ENCODE measurements at places on chromosomes 6 and 20.

GRCh38 chr6:5108068-5108467 lies 22.9 kb downstream of the PPP1R3G start:
- no peak for DNase-seq

DNA sequence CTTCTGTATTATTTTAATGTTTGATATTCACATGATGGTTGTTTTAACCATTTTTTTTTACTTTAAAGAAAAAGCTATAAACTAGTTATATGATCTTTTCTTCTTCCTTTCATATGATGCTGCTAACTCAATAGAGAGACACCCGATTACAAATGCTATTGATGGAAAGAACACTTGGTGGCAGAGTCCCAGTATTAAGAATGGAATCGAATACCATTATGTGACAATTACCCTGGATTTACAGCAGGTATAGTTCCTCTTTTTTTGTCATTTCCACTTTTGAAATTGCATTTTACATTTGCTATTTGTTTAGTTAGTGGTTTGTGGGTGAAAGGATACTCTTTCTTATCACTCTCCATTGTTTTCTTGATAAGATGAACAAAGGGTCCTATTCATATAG lies 176.7 kb downstream of the LAMA2 start:
- DNase-seq: no peak

GRCh38 chr6:110509617-110510241 lies 33.3 kb upstream of the SLC22A16 start:
- DNase-seq: peak; percentile 85

DNA sequence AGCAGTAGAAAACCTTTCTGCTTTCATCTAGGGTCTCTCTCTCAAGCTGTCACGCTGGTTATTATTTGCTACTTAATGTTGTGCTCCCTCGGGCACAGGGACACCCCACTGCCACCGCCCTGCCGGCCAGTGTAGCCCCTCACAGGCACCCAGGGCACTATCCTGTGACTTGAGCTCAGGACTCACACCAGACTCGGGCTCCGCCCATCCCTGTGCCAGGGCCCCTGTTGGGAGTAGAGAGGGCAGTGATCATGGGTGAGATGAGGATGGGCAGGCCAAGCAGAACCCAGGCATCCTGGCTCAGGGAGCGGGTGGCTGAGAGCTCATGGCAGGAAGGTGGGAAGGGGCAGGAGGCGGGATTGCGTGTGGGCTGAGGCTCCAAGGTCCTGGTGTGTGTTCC lies 371.9 kb downstream of the ZFAND3 start:
- DNase-seq: no peak

DNA sequence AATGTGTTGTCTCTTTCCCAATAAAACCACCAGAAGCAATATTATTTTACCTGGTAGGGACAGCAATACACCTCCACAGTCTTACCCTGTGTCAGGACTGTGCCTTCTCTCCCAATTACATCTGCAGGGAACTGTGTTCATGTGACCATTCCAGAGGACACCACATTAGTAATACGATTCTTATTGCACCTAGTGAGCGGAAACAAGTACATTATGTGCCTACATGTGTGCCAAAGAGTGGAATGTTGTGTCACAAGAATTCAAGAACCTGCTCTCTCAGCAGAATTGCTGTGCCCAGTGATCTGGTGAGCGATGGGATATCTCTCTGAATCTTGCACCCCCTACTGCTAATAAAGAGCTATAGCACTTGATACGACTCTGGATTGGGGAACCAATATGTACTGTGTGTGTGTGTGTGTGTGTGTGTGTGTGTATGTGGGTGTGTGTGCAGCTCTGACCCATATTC lies 57.4 kb upstream of the FOXC1 start:
- peak; percentile 46 for DNase-seq

- no peak for DNase-seq
These were observed 2.1 kb downstream of the TAAR5 start for GRCh38 chr6:132587424-132587823.

DNA sequence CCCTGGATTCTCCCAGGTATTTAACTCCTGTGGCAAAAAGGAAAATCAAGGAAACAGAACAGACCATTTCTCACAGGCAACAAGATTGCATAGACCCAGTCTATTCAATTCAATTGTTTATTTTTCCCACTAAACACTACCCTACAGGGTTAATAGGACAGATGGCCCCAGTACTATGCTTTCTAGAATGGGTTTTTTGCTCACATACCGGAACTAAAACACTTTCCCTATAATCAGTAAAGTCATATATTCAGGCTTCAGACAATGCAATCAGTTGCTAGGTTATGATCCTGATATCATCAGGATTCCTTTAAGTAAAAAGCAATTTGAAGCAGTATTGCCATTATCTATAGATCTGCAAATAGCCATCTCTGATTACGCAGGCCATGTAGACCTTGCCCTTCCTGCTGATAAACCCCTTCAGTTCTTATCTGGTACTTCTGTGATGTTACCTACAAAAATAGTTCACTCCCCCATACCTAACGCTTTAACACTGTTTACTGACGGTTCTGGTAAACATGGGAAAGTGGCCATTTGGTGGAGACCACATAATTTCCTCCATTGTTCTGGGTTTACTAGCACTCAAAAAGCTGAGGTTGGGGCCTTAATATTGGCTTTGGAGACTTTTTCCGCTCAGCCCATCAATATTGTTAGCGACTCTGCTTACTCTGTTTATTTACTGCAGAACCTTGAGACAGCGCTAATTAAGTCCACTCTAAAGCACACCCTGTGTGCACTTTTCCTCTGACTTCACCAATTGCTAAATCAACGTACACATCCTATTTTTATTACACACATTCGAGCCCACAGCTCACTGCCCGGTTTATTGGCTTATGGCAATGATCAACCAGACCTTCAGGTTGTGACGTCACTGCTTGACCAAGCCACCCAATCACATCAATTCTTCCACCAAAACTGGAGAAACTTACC lies 666.0 kb downstream of the PHF3 start:
- no peak for DNase-seq

DNA sequence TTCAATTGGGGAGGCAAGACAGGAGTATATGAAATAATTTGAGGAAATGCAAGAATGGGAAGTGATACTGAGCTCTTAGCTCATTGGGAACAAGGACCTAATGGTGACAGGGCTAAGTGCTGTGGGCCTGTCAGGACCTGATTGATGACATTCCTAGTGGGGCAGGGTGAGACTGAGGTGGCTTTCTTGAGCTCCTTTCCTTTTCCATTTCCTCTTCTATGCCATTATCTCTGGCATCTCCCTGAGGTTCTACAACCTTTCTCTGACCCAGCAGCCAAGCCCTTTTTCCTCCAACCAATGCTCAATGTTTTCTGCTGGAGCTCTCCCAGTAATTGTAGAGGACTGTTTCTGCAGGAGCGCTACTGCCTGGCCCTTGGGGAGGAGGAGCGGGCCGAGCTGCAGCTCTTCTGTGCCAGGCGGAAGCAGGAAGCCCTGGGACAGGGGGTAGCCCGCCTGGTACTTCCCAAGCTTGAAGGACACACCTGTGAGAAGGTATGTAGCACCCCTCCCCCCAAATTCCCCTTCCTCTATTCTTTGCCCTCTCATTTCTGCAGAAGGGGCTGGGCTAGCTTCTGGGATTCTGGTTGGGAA lies 2.8 kb upstream of the TOMM6 start:
- DNase-seq: no peak

DNA sequence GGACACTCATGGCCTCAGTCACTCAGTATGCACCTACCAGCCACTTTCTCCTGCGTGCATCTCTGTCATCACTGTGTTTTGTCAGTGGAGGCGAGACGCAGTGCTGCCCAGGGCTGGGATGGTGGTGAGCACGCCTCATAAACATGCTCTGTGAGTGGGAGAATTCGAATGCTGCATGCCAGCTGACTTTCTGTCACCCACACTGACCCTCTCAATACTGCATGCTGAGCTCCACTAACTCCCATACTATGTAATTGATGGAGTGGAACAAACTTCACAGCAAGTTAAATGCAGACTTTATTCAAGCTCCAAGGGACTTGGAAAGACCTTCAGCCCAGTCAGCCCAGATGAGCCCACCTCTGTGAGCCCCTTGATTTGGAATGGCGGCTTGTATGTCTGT lies 22.7 kb upstream of the GGTLC1 start:
- DNase-seq: no peak

- DNase-seq: peak; percentile 36
These were observed at the start of gene FAM162B for GRCh38 chr6:116764961-116765841. FAM162B (minus strand) TSS chr6:116765719; CDS start chr6:116765576, 143 bp downstream.

DNA sequence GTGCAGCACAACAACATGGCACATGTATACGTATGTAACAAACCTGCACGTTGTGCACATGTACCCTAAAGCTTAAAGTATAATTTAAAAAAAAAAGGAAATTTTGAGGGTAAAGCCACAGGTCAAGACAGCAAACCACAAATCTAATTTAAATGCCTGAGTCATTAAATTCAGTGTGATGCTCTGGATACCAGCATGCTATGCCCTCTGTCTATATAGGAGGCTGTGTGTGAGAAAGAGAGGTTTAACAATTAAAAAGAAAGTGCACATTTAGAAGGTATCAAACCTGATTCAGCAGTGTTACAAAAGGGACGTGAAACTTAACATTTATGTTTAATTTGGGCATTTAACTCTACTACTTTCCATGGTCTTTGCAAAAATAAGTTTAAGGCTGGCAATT lies 276.3 kb downstream of the ADGRB3 start:
- DNase-seq: no peak

- no peak for DNase-seq
These were observed 435 bp downstream of the ZSWIM3 start for GRCh38 chr20:45857882-45858216.

DNA sequence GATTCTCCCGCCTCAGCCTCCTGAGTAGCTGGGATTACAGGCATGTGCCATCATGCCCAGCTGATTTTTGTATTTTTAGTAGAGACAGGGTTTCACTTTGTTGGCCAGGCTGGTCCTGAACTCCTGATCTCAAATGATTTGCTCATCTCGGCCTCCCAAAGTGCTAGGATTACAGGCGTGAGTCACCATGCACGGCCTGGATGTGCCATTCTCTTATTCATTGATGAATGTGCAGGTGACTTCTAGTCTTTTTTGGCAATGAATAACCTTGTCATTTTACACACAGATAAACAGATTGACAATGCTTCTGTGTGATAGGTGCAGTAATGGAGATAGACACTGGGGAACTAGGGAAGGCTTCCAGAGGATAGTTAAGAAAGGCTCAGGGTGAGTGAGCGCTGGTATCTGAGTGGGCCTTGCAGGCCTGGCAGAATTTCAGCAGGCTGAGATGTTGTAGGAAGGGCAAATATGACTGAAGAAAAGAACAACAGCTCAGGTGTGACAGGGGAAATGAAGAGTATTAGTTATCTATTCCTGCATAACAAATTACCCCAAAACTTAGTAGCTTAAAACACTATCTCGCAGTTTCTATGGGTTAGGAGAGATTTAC lies 23.3 kb downstream of the PPARD start:
- DNase-seq: no peak

- DNase-seq: no peak
These were observed 3.3 kb upstream of the APMAP start for GRCh38 chr20:24995741-24996448.

GRCh38 chr20:30506100-30506499 lies 751.4 kb upstream of the DEFB115 start:
- no peak for DNase-seq

DNA sequence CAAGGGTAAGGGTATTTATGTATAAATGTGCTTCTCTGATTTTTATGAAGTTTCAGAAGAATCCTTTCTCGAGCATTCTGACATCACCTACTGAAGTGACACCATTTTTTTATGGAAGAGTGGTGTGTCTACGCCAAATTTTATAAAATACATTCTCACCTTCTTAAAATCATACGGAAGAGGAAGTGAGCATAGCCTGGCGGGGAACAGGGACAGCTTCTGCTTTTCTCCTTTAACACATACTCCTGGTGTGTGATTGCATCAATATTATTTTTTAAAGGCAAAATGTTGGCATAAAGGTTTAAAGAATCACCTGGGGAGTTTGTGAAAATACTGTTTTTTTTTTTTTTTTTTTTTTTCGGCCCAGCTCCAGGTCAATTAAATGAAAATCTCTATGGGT lies 733.6 kb upstream of the MAN1A1 start:
- DNase-seq: no peak

- DNase-seq: no peak
These were observed 56.5 kb downstream of the ANKRD60 start for GRCh38 chr20:58171796-58172425.

DNA sequence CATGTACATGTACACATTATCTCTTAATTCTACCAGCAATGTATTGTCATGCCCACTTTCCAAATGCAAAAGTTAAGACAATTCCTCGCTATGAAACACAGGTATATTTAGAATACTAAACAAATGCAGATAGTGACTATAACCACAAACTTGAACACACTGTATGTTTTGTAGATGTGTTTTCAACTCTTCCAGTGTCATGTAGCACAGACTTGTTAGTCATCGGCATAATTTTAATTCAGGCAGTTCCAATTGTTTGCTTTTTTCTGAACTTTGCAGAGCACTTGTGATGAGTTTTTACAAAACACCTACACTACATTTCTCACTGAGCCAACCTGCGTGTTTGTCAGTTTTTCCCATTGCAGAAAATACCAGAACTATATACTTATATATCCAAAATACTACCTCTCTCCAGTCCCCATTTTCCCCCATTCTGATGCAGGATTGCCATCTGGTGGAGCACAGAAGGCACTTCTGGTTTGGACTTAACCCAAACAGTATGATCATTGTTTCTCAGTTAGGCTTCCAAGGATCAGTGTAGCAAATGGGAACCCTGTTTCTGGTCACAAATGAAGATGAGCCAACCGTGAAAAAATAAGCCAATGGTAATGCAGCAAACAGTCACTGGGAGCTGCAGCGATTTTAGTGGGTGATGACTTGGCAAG lies 143.4 kb downstream of the ADGRB3 start:
- no peak for DNase-seq

- DNase-seq: no peak
These were observed 187.7 kb downstream of the AIG1 start for GRCh38 chr6:143248359-143248758.
